ENCODE measurements at places on chromosomes 2 and 18. TPM values are rescaled to one million over a fixed set of nuclear protein-coding genes. Genes with fewer than 3 reads are reported as not detected.

The EVA1A gene
- total RNA-seq: 3.2 TPM

DNA sequence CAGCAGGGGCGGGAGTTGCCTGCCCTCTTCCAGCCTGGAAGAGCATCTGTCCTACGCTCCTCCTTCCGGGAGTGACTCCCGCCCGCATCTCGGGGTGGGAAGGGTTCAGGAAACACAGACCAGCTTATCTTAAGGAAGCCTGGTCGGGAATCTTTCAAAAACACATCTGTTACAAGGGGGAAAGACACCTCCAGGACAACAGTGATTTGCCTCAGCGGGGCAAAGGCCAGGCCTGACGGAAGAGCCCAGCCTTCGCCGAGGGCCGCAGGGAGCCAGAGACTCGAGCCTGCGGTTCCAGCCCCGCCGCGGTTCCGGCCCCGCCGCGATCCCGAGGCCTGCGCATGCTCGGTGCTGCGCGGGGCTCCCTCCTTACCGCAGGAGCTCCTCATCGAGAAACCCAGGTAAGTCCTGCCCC lies 38.1 kb upstream of the TGIF1 start:
- no peak for DNase-seq

- no peak for DNase-seq
Measured at GRCh38 chr2:236643480-236643879, 73.9 kb downstream of the ACKR3 start.

DNA sequence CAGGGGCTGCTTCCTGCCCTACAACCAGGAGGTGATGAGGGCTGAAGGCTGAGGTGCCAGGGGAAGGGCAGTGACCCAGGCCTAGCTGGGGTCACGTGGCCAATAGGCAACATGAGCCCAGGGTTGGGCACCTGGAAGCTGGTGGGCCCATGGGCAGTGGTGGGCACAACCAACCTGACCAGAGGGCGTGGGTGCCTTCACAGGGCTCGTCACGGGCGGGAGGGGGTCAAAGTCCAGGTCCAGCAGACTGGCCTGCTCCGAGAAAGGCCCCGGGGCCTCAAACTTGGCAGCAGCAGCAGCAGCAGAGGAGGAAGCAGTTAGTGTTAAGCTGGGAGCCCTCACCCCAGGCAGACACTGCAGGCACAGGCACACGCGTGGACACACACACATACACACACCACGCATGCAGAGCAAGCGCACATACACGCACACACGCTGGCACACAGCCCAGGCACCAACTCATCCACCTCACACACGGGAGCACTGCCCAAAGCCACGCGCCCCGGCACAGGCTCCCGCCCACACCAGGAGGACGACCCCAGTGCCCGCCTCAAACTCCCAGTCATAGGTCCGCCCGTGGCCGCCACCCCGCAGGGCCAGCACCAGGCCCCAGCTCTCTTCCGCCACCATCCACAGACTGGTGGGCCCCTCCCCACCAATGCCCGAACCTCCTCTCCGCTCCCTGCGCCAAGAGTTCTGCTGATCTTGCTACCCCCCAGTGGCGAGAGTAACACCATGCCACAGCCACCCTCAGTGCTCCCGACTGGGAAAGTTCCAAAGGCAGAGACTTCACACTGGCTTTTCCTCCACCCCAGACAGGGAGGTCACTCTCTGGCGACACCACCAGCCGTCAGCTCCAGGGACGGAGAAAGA lies 53.0 kb downstream of the BIN1 start:
- DNase-seq: peak; percentile 42

- DNase-seq: no peak
Measured at GRCh38 chr2:238146884-238147544, 8.5 kb downstream of the KLHL30 start.

DNA sequence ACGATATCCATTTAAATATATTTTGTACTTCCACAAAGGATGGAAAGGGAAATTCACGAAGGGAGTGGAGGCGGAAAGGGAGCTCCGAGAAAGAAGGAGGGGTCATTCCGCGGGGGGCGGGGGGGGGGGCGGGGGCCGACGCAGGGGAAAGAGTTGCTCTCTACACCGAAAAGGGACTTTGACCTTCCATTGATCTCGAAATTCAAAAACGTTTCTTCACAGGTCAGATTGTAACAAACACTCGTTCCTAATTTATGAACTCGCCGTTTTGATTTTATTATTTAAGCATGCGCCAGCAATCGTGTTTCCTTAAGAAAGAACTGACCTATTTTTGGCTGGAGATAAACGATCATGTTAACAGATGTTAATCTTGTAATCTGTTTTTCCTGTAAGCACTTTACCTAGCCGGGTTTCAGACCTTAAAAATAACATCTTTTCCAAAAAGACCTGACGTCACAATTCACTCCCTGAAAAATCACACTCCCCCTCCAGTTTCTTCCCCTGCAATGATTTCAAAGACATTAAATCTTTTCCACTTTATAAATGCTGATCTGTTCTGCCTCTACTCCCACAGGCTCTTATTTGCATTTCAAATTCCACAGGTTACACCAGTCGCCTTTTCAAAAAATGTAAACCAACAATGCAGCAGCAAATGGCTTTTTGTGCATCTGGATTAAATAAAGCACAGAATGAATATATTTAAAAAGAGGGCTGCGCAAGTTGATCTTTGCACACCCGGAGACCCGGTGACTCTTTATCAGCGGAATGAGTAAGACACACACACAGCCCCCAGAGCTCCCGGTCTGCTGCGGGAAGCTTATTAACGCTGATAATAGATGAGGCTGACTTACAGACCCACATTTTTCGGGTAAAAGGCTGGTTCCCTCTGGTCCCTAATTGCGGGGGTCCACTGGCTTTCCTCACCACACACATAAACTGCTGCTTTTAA lies 1.6 kb downstream of the ZNF516 start:
- DNase-seq: peak; percentile 14

The NT5C1B gene
- total RNA-seq: not detected

The ANTXR1 gene
- 91.9 TPM for total RNA-seq

The DSG1 gene
- total RNA-seq: not detected

- no peak for DNase-seq
Measured at GRCh38 chr2:177556153-177556552, 163.6 kb downstream of the AGPS start.

DNA sequence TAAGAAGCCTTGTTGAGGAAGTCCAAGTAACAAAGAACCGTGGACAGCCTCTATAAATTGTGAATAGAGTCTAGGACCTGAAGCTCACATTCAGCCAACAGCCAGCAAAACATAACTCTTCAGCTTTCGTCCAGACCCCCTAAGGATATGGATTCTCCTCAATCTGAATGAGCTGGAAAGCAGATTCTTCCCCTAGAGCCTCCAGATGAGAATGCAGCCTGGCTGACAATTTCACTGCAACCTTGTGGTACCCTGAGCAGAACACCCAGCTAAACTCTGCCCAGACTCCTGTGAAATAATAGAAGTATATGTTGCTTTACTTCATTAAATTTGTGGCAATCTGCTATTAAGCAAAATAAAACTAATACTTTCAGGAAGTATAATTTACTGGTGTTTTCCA lies 483.5 kb upstream of the SLC8A1 start:
- DNase-seq: no peak

DNA sequence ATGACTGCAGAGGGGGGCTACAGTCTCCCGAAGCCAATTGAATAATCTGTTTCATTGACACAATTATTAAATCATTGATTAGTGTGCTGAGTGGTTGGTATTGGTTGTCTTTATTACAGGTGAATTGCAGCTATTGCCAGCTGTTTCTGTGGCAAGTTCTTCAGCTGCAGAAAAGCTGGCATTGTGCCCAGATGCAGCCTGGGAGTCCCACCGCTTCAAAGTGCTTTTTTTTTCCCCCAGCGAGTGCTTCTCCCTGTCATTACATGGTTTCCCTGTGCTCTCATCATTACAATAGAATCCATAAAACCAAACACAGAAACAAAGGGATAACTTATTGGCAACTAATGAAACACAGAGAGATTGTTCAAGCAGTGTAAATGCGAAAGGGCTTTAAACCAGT lies 164.7 kb downstream of the GRB14 start:
- DNase-seq: no peak
